AML-193 (cell line): ENCODE measurements at places on chromosomes 7 and 10.

DNA sequence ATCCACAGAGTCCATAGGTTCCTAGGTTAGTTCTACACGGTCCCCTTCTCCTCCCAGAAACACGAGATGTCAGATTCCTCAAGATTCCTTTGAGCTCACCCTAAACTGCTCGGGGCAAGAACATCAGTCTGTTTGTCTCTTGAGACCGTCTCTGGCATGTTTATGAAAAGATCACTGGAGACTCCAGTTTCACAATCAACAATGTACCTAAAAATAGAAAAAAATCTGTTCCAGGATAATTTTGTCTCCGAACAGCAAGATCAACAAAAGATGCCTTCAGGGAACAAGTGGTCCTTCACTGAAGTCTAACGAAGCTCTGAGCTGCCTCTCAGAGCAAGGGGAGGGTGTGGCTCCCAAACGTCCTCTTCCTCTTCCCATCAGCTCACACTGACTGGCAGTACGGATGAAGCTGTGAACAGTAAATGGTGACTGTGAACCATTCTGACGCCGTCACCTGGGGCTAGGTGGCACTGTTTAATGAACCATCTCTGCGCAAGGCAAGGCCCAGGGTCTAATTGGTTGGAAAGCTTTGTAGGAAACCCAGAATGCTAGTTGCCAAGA, 156.2 kb upstream of the LYZL1 start:
- DNase-seq: no peak

DNA sequence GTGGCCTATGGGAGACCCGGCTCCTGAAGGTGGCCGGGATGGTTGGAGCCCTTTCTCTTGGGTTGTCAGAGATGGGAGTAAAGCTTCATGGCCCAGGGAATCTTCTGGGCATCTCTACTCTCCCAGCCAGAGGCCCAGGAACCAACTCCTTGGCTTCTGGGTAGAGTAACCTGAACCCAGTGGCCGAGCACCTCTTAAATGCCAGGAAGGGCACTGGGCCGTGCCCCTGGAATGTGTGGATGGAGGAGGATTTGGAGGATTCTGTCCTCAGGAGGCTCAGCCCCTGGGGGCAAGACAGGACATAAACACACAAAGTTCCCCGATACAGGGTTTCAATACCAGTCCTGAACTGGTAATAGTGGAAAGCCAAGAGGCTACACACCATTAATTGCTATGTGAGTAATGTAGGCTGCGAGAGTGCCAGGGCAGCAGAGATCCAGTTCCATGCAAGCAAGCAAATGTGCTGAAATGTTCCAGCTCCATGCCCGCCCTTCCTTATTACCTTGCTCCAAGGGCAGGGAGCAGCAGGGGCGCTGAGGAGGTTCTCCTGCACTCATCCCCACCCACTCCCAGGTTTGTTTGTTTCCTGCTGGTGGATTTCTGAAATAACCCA, 1.2 kb downstream of the PALD1 start:
- no peak for DNase-seq

GRCh38 chr10:129897871-129898626, 66.0 kb downstream of the EBF3 start:
- DNase-seq: no peak

- no peak for DNase-seq
Observed at GRCh38 chr10:99115703-99116102, 119.9 kb downstream of the HPSE2 start.

DNA sequence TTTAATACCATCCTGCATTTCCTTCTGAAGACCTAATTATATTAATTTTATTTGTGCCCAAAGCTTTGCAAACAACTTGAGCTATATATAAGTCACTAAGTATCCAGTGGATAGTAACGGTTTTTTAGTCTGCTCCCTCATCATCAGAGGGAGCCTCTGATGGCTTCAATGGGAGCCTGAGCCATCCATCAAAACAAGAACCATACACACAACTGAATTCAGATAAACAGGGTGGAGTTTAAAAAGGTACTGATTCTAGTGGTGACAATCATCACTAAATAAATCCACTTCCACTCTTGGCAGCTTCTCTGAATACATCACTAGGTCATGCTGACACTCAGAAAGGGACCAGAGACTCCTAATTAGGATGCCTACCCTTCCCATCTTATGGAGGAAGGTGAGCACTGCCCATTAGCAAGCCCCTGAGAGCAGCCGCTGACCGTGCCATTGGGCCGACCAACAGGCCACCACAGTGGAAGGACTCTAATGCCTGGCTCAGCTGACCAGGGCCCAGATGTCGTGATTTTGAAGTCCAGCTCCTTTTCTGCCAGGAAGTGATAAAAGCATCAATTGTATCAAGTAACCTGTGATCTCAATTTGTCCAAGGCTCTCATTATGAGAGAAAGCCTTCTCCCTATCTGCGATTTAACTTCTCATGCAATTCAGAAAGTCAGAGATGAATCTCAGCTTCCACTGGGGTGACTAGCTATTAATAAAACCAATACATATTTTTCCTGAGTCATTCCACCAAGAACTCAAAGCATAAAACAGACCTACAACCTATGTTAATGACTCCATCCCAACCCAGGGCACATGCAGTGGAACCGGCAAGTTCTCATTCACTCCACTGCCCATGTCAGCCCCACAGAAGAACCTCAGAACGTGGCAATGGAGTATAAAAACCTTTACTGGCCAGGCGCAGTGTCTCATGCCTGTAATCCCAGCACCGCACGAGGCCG, 13.1 kb downstream of the VOPP1 start:
- no peak for DNase-seq

DNA sequence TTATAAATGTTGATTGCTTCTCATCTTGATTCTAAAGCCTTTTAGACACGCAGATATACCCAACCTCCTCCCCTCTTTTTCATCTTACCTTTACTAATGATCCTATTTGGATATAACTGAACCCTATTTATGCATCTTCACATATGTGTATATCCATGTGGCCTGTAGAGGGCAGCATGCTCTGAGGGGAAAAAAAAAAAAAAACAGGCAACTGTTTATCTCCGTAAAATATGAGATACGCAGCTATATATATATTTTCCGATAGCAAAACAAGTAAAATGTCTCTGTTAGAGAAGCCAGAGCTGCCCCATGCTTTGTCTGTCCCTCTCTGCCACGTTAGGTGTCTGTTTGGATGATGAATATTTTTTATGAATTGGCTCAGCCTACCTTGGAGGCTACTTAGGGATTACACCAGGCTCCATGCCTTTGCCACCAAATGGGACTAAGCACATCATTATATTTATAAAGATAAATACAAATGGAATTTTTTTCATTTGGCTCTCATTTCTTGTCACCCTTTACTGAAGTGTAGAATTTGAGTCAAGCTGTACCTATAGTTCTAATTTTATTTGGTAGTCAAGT, 174.8 kb upstream of the FZD1 start:
- peak; percentile 17 for DNase-seq

DNA sequence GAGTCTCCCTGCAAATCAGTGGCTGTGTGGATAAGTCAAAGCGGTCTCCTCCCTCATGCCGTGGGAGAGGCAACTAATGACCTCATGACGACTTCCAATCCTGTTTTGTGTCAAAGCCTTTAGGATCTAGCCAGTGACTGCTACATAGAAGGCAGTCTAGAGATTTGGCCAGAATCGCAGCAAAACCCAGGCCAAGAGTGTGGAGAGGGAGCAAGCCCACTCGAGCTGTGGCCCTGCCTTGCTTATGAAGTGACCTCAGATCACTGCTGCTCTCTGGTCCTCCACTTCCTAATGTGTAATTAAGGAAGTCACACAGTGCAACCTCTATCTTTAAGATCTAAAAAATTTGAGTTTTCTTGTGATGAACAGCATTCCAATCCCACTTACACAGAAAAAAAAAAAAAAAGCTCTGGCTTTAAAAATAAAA, 296.7 kb upstream of the KLF6 start:
- DNase-seq: no peak

DNA sequence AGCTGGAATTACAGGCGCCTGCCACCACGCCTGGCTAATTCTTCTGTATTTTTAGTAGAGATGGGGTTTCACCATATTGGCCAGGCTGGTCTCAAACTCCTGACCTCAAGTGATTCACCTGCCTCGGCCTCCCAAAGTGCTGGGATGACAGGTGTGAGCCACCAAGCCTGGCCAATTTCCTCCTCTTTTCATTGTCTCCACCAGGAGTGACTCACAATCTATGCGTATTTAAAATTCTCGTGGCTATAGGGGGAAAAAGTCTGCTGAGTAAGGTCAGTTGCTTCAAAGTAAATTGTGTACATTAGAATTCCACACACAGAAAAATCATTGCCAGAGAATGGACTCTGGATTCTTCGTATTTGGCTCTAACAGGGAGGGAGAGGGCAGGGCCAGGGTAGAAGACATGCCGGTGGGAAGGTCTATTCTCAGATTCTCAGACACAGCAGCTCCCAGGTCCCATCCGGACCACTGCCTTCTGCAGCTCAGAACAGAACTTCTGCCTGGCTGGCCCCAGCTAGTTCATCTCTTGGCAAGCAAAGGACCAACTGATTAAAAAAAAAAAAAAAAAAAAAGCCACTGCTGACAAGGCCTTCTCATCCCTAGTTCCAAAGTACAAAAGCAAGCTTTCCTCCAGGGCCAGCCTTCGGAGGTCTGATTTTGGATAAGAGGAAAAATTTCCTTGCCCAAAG, 22.2 kb downstream of the PSPH start:
- DNase-seq: no peak

GRCh38 chr7:55086413-55087201, 67.8 kb downstream of the EGFR start:
- no peak for DNase-seq

GRCh38 chr10:4639960-4640359, 186.0 kb upstream of the AKR1E2 start:
- no peak for DNase-seq

- DNase-seq: no peak
Observed at GRCh38 chr7:137328373-137329120, 15.0 kb downstream of the PTN start.

DNA sequence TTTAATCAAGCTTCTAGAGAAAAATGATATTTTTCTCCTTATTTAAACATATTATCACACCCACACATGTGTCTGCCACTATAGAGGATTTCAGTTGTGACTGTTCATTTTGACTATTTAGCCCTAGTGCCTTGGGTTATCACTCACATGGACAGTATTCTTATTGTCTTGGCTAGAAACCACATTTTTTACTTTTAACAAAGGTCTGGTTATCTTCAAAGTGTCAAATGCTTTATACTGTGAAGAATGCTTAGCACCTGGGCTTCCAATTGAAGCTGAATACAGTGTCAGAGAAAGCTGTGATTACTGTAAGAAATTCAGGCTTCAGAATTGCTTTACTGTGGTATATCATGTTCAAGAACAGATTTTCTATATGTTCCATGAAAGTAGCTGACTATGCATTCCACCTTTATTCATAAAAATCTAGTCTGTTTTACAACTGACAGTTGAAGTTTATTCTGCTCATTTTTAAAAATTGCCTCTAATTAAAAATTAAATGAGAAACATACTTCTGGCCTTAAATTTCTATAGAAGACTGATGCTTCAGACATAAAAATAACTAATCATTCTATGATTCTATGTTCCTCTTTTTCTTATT, 278.6 kb downstream of the SEMA3D start:
- DNase-seq: no peak

- DNase-seq: no peak
Observed at GRCh38 chr7:69898189-69898588, 299.9 kb downstream of the AUTS2 start.

- DNase-seq: no peak
Observed at GRCh38 chr7:84536271-84536870, 341.8 kb upstream of the SEMA3A start.

- no peak for DNase-seq
Observed at GRCh38 chr7:154857240-154857639, 145.7 kb downstream of the PAXIP1 start.

- no peak for DNase-seq
Observed at GRCh38 chr10:4361581-4361980, 464.4 kb upstream of the AKR1E2 start.

DNA sequence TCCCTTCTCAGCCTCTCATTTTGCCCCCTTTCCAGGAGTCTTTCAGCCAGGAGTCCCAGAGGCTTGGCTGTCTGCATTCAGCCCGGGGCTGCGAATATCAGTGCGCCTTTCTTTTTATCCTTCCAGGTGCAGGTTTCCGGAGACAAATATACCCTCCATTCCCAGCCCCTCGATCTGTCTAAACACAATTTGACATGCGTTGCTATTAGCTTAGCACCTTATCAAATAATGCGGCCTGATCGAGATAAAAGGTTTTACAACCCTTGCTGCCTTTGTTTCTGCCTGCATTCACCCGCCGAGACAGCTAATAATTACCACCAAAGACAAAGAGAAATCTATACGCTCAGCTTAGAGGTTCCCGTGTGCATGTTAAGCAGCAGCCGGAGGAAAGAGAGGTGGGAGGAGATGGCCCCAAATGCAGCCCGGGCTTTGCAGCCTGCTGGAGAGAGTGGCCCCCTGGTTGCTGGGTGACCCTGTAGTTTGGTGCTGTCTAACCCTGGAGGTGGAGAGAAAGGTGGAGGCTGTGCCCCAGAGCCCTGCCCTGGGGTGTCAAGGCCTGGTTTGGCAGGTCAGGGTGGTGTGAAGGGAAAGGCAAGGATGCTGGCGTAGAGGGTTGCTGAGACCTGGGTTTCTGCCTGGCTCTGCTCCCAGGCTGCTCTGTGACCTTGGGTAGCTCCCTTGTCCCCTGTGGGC, 185.3 kb downstream of the RPS24 start:
- no peak for DNase-seq

DNA sequence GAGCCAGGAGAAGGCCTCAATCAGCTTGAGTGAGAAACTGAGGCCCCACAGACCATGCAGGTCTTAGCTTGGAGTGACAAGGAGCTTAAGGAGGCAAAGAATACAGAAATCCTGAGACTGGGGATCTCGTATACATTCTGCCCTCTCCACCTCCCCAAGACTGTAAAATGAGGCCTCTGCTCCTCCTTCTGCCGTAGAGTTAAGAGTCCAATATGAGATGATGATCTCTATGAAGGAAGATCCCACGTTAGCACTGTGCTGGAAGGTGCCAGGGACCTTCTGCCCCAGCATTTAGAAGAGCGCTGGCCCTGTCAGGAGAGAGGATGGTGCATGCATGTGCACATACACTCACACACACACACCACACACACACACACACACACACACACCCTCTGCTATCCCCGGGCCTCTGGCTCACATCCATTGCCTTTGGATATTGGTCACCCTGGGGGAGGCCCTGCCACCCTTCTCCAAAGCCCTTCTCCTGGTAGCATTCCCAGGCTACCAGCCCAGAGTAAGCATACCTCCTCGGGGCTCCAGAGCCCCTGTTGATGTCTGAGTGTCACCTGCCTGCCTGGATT, 15.0 kb downstream of the ZCCHC24 start:
- DNase-seq: no peak

GRCh38 chr7:55022002-55022985, 3.5 kb downstream of the EGFR start:
- no peak for DNase-seq
